Stimulated activated CD4-positive, alpha-beta T cell treated with anti-CD3 and anti-CD28 coated beads, TNF-alpha, amount 100 ng/mL, for 4 hours (primary cell): ENCODE measurements at places on chromosomes 5 and 9.

GRCh38 chr5:141609044-141609443, 9.8 kb downstream of the DIAPH1 start:
- no peak for DNase-seq

- no peak for DNase-seq
Measured at GRCh38 chr9:99762470-99762869, 59.2 kb upstream of the NR4A3 start.

DNA sequence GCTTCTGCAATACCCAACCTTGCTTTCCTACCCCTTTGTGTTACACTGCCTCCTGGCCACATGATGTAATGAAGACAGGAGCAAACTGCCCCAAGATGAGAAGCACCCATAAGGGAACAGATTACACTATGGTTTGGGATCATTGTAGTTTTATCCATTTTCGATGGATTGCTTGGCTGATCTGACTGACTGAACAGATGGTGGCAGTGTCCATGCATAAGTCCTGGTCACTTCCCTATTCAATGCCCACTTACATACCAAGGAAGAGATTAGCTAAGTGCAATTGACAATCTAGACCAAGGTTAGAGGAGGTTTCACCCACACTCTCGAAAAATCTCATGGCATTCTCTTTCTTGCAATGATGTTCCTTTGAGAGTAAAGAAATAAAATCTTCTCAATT, 319.9 kb downstream of the RAB3C start:
- DNase-seq, result no peak

DNA sequence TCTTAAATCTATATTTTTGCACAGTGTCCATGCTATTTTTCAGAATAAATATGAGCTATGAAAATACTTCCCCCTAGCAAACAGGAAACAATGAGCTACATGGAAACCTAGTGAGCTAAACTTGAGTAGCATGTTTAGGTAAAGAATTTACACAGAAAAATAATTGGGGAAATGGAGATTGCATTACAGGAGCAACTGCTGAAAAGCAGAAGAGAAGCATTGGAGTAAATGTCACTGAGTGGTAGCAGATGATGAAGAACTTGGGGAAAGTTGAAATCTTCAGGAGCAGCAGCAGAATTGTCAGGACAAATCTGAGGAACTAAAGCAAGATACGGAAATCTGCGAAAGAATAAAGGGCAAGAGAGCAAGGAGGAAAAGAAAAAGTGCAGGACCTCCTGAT, 610.3 kb downstream of the TLE1 start:
- DNase-seq, result no peak

DNA sequence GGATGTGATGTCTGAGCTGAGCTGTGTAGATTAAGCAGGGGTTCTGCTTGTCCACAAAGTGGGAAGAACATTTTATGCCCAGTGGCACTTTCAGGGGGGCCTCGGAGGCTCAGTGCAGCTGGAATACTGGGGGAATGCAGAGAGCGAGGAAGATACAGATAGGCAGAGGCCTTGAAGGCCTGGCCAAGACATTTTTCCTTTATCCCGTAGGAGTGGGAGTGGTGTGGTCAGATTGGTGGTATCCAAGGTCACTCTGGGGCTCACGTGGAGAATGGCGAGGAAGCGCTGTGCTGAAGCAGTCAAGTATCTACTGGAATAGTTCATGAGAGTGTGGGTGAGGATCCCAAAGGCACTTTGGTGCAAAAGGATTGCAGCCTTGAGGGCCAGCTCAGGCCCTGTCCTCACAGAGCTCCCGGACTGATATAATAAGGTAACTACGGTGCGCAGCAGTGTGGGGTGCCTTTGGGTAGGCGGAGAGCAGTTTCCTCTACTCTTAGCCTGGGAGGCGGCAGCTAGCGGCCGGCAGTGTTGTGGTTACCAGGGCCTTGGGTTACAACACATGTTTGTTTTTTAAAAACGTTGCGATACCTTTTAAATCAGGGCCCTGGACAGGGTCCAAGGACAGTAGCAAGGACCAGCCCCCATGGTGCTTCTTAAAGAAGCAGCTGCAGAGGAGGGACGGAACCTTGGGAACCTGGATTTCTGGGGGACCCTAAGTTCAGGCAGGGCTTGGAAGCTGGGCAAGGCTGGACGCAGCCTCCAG, 10.8 kb upstream of the CCDC69 start:
- no peak for DNase-seq

- no peak for DNase-seq
Measured at GRCh38 chr5:3197304-3198073, 398.1 kb upstream of the IRX1 start.
